ENCODE measurements at places on chromosomes 16 and 17.

DNA sequence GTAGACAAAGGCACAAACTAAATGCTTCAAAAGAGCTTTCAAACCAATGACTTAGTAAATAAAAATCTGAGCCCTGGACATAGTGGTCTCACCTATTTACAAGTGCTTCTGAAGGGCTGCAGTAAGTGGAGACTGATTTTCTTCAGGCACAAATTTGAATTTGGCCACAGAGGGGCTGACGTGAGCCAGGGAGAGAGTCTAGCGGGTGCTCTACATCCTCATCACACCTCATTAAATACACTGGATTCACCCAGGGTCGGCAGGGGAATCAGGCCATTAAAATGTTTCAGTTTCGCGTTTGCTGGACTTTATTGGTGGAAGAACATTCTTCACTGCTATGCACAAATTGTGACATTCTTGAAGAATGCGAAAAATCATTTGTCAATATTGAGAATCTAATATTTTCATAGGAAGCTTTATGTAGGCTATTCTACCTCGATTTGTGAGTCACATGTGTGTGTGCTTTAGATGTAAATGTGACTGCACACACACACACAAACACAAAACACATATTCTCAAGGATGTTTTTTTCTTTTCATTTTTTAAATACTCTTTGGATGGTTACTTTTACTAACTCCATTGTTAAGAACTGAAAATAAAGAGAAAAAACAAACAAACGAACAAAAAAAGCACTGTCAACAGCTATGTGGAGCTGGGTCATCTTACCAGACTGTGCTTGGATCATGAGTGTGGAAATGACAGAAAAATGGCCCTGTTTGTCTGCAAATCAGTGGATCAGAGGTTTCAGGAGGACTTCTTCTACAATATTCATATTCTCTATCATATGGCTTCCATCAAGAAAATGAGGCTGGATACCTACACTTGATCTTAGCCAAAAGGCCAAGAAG is 58.9 kb downstream of the CDH11 start:
- DNase-seq, result no peak

- DNase-seq, result peak; percentile 40
These were observed at the start of gene RIPOR1 for GRCh38 chr16:67528222-67528869. Gene RIPOR1 (plus strand): TSS chr16:67528829. CDS start chr16:67538447, 9,618 bp downstream.

DNA sequence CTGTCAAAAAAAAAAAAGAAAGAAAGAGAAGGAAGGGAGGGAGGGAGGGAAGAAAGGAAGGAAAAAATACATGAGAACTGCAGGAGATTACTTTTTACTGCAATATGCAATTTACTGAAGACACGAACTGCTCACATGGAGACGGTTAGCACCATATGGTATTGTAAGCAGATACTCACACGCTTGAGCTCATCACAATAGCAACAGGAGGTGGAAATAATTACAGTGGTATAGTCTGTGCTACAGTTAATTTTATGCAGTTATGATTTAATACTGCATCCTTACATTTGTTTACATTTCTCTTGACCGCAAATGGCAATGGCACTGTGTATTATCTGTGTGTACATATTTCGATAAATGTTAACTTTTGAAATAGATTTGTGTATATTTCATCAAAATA is 21.4 kb upstream of the SLC46A1 start:
- DNase-seq, result no peak

DNA sequence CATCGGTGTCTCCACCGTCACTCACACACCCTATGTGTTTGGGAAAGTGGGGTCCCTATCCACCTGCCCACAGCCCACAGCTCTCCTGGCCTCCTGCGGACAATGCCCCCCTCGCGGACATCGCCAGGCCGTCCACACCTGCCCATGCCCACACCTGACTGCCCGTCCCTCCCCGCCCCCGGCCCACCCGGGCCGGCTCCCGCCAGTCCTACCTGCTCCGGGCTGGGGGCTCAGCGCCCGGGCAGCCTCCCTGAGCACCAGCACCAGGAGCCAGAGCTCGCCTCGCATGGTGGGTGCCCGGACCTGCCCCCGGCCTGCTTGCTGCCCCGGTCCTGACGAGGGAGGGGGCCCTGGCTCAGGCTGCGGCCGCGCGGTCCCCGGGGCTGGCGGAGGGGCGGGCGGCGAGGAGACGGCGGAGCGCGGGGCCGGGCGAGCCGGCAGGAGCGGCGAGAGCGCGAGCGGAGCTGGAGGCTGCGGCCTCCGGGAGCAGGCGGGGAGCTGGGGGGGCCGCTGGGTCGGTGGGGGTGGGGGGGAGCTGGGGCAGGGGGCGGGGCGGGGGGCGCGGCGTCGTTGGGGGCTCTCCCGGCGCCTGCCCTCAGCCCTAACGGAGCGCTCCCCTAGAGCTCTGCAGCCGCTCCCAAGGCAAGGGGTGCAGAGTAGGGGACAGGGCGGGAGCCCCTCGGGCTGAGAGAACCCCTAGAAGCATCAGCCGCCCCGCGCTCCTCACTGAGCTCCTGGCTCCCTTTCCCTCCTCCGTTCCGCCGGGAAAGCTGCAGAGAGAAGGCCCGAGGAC is at the start of gene PLXDC1:
Gene PLXDC1, minus strand, starts transcription at position 488 of the 793 bp plus-strand sequence. Its CDS starts 200 bp downstream, at position 288.
- no peak for DNase-seq

GRCh38 chr16:88622866-88623265 is 15.5 kb upstream of the IL17C start:
- DNase-seq, result no peak

Measured in T-helper 2 cell treated with Interferon-gamma antibody and Interleukin-4, amounts not matched to agents 5 μg/mL and 100 μg/mL, for 36 hours (primary cell).